ENCODE measurements at places on chromosomes 2 and 18.

- no peak for DNase-seq
Measured at GRCh38 chr18:78144669-78145068, 834.9 kb upstream of the SALL3 start.

DNA sequence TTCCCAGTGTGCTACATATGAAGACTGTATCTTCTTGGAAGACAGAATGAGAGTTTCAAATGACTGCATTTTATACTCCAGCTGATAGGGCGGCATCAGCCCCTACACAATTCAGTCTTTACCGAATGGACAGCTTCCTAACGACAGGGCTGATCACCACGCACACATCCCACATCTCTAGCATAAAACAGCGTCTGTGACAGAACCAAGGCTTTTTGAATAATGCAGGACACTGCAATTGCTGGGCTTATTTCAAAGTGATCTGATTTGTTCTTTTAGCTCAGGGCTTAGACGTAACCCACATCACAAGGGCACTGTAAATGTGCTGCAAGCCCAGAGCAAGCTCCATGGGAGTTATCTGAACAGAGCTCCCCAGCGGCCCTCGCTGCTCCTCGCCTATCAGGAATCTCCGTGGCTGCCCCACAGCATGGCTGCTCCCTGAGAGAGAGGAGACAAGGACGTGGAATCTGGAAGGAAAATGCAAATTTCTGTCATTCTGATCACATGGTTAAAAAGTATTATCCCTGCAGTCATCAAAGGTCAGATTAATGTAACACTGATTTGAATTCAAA is 158.5 kb upstream of the ALKAL2 start:
- DNase-seq, result no peak

DNA sequence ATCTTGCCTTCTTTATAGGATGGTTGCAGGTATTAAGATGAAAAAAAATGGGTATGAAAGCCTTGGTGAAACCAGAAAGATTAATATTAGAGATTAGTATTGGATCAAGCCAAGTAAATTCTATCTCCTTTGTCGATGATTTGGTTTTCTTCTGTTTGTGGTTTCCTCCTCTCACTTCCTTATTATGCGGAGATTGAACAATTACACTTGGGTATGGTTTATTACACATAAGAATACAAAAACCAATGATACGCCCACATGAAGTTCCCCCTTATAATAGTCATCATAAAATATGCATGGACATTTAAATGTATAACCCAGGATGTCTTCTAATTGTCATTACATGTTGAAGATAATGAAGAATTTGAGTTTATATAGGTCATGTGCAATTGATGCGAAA is 4.9 kb downstream of the LTBP1 start:
- DNase-seq, result no peak

DNA sequence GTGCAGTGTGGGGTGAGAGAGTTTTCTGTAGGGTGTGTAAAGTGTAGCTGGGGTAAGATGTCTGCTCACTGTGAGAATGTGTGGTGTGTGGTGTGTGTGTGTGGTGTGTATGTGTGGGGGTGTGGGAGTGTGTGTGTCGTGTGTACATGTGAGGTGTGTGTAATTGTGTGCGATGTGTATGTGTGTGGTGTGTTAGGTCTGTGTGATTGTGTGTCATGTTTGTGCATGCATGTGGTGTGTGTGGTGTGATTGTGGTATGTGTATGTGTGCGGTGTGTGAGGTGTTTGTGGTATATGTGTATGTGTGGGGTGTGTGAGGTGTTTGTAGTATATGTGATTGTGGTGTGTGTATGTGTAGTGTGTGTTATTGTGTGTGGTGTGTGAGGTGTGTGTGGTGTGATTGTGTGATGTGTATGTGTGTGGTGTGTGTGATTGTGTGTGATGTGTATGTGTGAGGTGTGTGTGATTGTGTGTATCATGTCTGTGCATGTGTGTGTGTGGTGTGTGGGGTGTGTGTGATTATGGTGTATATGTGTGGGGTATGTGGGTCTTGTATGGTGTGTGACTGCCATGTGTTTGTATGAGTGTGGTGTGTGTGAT is 241.7 kb upstream of the HDAC4 start:
- DNase-seq, result no peak

GRCh38 chr2:171807119-171807518 is 86.9 kb downstream of the SLC25A12 start:
- DNase-seq, result no peak

GRCh38 chr2:80256782-80257167 is 47.8 kb downstream of the LRRTM1 start:
- no peak for DNase-seq

DNA sequence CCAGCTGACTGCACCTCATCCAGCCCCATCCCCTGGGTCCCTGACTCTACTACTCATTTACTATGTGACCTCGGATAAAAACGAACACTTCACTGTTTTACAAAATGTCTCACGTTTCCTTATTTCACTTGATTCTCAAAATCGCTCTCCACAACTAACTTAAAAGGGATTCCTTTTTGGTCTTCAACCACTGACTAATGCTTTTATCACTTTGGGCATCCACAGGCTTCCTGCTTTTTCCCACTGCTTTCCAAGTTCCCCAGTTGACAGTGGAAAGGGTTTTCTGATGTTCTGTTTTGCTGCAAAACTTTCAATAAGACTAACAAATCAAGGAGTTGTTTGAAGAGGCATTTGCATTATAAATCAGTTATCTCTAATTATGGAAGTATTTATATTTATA is 24.1 kb downstream of the EIF2AK3 start:
- no peak for DNase-seq
